ENCODE measurements at places on chromosomes 16 and 17. TPM values are rescaled to one million over a fixed set of nuclear protein-coding genes. Genes with fewer than 3 reads are reported as not detected.

Gene IL32
- 378 TPM for total RNA-seq

Gene TSPAN10
- total RNA-seq = not detected

Gene ARHGAP44
- total RNA-seq = not detected

Gene LLGL1
- total RNA-seq = 10.8 TPM

Gene TEX14
- 0.66 TPM for total RNA-seq

Gene TNP2
- total RNA-seq = not detected

Gene SLC13A2
- not detected for total RNA-seq

Gene DBNDD1
- total RNA-seq = 2.6 TPM

Gene NOD2
- total RNA-seq = 4.5 TPM

Gene DNAH9
- not detected for total RNA-seq

Gene OR2C1
- not detected for total RNA-seq

Gene NPIPB9
- 1.9 TPM for total RNA-seq
